Activated CD8-positive, alpha-beta memory T cell treated with anti-CD3 and anti-CD28 coated beads, Interleukin-2, amount 50 U/mL, for 48 hours (primary cell): ENCODE measurements at places on chromosomes 13 and 19.

- peak; percentile 81 for DNase-seq
These were observed 607 bp upstream of the SYNE4 start for GRCh38 chr19:36009220-36009619.

GRCh38 chr13:72072261-72072660, 205.3 kb upstream of the DACH1 start:
- DNase-seq, result no peak

GRCh38 chr19:14050512-14050911, 11.4 kb downstream of the PALM3 start:
- no peak for DNase-seq

GRCh38 chr13:74145249-74145975, 11.2 kb upstream of the KLF12 start:
- DNase-seq, result no peak

GRCh38 chr13:75016225-75016624, 465.7 kb downstream of the TBC1D4 start:
- DNase-seq, result no peak

GRCh38 chr19:1312767-1313694, 27.4 kb downstream of the EFNA2 start:
- DNase-seq, result no peak
